ENCODE measurements at places on chromosomes 2 and 18. TPM values are rescaled to one million over a fixed set of nuclear protein-coding genes. Genes with fewer than 3 reads are reported as not detected.

GRCh38 chr2:141496810-141497209, 634.0 kb downstream of the LRP1B start:
- no peak for DNase-seq

DNA sequence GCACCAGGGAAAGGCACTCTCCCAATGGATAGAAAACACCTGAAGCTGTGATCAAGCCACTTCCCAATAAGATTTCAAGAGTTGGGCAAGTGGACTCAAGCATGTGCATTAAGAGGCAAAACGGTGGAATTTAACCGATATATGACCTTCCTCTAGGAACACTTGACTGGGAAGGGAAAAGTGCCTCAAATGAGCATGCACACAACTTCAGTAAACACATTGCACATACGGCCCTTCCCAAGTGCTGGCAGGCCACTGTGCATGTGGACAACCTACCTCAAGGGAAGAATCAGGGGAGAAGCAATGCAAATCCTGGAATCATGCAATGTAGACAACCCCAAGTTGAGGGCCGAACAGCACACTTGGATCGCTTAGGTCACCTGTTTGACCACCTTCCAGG, 23.9 kb upstream of the SH3RF3 start:
- no peak for DNase-seq

ACKR3 gene
- 56.6 TPM for total RNA-seq

SERPINB10 gene
- total RNA-seq: not detected

AKAIN1 gene
- not detected for total RNA-seq

GRCh38 chr2:41736105-41736567, 311.7 kb upstream of the PKDCC start:
- no peak for DNase-seq

GRCh38 chr2:233702238-233702637, 9.5 kb downstream of the UGT1A6 start:
- DNase-seq: no peak

ILKAP gene
- total RNA-seq: 29.7 TPM

- no peak for DNase-seq
These were observed 645.3 kb downstream of the NR4A2 start for GRCh38 chr2:155687181-155687580.

TUBB8B gene
- not detected for total RNA-seq

B4GALT6 gene
- 9.8 TPM for total RNA-seq

GRCh38 chr2:182050333-182051135, 64.9 kb downstream of the PPP1R1C start:
- no peak for DNase-seq

ASB18 gene
- total RNA-seq: not detected

SLC38A11 gene
- total RNA-seq: 0.18 TPM

DNA sequence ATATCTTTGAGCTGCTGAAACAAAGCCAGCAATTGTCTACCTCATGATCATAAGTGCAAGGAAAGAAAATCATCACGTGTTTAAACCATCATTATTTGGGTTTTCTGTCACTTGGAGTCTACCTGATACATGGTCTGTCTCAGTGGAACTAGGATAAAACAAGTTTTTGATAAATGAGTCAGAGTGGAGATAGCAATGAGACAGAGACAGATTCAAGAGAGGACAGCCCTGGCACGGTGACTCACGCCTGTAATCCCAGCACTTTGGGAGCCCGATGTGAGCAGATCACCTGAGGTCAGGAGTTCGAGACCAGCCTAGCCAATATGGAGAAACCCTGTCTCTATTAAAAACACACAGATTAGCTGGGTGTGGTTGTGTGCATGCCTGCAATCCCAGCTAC, 93.8 kb downstream of the PMAIP1 start:
- no peak for DNase-seq

GRCh38 chr2:240217431-240218301, 77.2 kb upstream of the OTOS start:
- no peak for DNase-seq

- no peak for DNase-seq
These were observed 288.0 kb downstream of the AFF3 start for GRCh38 chr2:99854236-99854852.

DNA sequence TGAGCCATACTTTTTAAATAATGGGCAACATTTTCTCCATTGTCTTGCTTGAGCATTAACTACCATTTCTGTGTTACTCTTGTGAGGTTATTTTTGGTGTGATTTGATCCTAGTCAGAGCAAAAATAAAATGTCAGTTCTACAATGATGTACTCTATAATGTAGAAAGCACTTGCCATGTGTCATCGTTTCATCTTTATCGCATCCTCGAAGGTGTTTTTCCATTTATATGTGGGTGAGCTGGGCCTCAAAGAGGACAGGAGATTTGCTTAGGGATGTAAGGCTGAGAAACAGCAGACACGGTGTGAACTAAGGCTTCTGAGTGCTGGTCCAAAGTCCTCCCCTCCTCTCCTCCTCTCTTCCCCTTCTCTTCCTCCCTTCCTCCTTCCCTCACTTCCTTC, 199.8 kb downstream of the FAM210A start:
- DNase-seq: no peak

LINC00305 gene
- not detected for total RNA-seq

GRCh38 chr2:167342769-167343168, 454.5 kb downstream of the XIRP2 start:
- no peak for DNase-seq

ZC3H15 gene
- 46.4 TPM for total RNA-seq

DNA sequence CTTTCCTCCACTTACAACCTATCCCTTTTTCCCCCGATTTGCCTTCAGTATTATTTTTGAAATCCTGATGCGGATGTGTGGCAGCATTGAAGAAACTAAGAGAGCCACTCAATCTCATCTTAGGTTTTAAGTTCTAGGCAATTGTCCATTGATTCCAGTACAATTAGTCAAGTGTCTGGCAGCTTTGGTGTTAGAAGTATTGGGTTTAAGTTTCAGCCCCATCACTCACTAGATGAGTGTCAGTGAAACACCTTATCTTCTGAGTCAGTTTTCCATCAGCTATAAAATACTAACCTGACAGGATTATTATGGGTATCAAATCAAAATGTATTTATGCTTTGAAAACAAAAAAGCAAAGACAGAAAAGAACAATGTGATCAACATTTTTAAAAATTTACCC, 16.8 kb upstream of the CUL3 start:
- no peak for DNase-seq

DNA sequence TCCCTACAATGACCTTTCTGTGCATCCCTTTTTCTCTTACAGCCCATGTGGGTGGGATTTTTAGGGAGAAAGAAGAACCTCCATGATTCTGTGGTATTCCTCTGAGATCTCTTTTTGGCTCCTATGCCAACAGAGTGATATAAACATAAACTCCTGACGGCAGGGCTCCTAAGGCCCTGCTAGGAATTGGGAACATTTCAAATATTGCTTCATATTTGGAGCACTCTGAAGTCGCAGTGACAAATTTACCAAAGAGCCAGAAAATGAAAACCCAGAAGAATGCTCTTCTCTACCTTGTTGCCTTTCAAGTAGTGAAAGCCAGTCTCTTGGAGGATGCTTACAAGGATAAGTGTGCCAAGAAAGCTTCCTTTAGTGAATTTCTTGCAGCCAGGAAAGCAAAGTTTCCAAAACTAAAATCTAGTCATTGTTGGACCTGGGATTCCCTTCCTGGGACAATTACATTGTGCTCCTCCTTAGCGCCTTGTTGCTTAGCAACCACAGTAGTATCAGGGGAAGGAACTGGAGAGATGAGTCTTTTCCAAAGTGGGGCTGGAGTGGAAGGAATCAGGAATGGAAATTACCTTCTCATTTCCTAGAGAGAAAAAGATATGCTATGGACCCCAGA, 7.3 kb upstream of the SETBP1 start:
- no peak for DNase-seq

ZEB2 gene
- total RNA-seq: 95.4 TPM

DNA sequence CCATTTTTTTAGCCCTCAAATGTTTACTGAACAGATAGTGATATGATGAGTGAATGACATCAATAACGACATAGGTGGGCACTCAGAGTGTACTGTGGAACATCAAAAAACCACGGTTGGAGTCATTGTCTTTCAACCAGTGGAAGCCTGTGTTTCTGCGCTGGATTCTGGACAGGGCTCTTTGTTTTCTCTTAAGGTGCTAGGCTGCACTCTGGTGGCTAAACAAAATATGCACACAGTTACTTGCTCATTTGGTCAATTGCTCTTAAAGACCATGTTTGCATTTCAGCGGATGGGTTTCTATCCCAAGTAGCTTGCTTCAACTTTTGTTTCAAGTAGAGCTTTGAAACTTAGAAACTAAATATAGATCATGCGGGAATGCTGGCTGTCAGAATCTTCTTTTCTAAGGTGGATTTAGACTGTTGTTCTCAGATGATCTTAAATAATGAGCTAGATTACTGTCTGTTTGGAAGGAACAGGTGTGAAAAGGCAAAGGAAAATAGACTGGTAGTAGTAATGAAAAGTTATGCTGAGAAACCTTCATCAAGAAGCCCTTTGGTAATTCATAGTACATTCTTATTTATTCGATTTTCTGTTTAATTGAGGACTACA, 48.5 kb upstream of the LYPD6B start:
- no peak for DNase-seq

DNA sequence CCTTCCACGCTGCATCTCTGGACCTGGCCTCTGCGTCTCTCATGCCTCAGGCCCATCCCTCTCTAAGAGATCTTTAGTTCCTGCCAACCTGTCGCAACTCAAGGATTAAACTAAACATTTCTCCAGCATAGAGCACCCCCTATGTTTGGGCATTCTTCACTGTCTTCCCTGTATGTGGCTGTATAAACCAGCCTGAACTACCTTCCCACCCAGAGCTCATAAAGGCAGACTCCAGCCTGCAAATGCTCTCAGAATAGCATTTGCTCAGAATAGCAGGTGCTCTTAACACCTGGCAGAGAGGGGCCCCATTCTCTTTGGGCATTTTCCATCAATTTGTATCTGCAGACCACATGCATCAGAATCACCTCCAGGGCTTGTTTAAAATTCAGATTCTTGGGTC, 83.4 kb downstream of the EHD3 start:
- no peak for DNase-seq

DNA sequence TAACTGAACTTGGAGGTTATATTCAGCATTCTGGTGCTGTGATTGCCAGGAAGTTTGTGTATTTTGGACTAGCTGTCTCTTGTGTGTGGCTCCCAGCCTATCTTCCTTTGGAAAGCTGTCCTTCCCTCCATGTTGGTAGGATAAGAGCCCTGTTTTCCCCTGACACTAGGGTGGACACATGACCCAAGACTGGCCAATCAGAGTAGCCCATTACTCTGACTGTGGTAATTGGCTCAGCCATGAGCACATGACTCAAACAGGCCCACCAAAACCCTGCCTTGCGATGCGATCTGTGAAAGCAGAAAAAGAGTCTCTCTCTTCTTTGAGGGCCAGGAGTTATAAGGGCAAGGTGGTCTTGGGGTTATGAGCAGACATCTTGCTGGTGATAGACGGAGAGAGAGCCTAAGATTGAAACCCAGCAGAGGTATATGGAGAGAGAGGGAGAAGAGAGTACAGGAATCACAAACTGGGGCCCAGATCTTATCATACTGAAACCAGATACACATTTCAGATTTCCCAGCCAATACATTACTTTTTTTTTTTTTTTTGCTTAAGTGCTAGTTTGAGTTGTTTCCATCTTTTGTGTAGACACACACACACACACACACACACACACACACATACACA, 45.3 kb upstream of the SERPINE2 start:
- no peak for DNase-seq

GRCh38 chr2:200079356-200079755, 124.0 kb downstream of the MAIP1 start:
- no peak for DNase-seq

RAPGEF4 gene
- total RNA-seq: 0.57 TPM

TMEFF2 gene
- total RNA-seq: 1.4 TPM

STEAP3 gene
- total RNA-seq: 46.6 TPM

SPP2 gene
- not detected for total RNA-seq

REG3G gene
- total RNA-seq: not detected

- no peak for DNase-seq
These were observed 157.5 kb upstream of the ID2 start for GRCh38 chr2:8524388-8524787.

GRCh38 chr2:237765875-237766274, 32.7 kb upstream of the RBM44 start:
- no peak for DNase-seq

IER3IP1 gene
- total RNA-seq: 16.4 TPM

GRCh38 chr18:49560624-49561288, 1.1 kb upstream of the LIPG start:
- no peak for DNase-seq

Data from chondrocyte (in vitro differentiated cells).